ENCODE measurements at places on chromosomes 12 and 14.

GRCh38 chr12:47079981-47080724, 394 bp upstream of the AMIGO2 start:
- DNase-seq = peak; percentile 25

- DNase-seq = no peak
Observed at GRCh38 chr14:103684871-103685270, 30.4 kb downstream of the XRCC3 start.

- DNase-seq = no peak
Observed at GRCh38 chr12:48126953-48127630, 7.9 kb downstream of the PFKM start.

DNA sequence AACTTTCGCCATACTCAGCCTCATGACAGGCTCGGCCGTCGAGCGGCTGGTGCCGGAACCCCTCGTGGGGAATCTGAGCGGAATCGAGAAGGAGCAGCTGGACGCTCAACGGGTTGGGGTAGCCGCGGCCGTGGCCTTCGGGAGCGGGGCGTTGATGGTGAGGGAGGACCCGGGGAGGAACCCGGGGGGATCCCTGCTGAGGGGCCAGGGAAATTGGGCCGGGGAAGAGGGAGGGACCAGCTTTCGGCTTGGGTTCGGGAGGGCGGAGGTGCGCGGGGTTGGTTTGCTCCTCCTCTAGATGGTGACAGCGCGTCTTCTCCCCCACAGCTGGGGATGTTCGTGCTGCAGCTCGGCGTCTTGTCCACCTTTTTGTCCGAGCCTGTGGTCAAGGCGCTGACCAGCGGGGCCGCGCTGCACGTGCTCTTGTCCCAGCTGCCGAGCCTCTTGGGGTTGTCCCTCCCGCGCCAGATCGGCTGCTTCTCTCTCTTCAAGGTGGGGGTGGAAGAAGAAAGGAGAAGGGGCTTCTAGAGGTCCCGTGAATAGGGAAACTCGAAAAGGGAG, 9.8 kb downstream of the ARHGEF25 start:
- no peak for DNase-seq

DNA sequence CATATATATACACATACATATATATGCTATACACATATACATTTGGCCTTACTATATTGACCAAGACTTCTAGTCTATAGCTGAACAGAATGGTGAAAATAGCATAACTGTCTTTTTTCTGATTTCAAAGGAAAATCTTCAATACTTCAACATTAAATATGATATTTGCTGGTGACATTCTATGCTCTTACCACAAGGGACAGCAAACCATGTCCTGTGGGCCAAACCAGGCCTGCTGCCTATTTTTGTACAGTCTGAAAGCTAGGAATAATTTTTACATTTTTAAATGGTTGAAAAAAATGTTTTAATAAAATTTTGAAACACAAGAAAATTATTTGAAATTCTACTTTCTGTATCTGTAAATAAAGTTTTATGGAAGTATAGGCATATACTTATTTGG, 63.6 kb downstream of the EML5 start:
- DNase-seq = no peak

DNA sequence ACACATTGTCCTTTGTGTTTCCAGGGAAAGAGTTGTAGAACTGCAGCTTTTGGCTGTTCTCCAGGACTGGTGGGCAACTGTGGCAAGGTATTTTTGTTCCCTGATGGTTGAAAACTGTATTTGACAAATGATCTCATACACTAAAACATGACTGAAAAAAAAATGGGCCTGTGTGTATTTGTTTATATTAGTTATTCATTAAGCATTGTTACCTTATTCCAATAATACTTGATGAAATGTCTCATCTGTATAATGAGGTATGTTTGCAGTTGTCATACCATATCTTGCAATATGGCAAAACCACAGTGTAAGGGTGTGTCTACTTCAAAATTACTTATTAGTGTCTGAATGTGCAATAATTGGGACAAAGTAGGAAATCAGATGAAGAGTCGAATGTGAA, 479.4 kb upstream of the NOVA1 start:
- DNase-seq = no peak

GRCh38 chr12:132356691-132357622, 27.6 kb upstream of the GALNT9 start:
- no peak for DNase-seq

DNA sequence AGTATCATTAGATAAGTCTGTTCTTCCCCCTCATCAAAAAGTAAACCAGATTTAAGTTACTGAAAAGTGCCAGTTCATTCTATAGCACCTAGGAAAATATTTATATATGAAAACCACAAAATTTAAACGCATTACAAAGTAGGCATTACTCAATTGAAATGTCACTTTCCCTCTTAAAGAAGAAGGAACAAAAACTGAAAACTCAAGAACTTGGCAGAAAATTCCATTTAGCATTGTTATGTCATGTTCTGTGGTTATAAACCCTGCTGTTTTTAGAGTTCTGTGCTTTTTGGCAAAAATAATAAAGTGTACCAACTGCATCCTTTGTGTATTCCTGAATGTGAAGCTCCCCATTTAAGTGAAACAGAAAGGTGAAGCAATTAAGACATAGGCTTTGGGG, 3.6 kb downstream of the FGD4 start:
- DNase-seq = no peak

DNA sequence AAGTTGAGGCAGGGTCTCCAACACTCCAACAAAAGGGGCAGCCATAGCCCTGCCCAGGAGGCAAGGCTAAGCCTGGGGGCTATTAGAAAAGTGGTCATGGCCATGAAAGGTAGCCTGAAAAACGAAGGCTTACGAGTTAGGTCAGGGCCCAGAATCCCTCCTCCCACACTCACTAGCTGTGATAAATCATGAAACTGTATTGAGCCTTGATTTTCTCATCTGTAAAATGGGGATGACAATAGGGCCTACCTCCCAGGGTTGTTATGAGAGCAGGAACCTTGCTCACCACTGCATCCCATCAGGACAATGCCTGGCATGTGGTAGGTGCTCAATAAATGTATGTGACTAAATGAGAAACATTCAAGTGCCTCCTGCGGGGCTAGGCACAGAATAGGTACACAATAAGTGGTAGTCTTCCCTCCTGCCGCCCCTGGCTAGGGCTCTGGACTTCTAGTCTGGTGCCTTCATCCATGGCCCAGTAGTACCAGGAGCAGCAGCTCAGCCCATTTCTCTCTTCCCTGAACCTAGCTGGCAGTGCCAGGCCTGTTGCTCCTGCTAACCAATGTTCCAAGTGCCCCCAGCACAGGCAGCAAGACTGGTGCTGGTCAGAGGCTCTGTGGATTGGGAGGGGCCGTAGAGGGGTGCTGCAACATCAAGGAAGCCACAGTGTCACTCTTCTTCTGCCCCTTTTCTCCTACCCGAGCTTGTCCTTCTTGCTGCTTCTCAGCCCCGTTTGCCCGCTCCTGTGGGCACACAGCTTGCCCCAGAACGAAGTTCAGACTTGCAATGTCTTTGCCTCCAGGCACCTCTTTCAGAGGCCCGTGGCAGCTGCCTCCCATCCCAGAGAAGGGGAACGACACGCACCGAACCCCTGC, 7.8 kb downstream of the PGF start:
- DNase-seq = no peak

Data from activated CD4-positive, alpha-beta T cell treated with anti-CD3 and anti-CD28 coated beads, Interleukin-2, amount 50 U/mL, for 16 hours (primary cell).